NCI-H446 (cell line): ENCODE measurements at places on chromosomes 6 and 20.

DNA sequence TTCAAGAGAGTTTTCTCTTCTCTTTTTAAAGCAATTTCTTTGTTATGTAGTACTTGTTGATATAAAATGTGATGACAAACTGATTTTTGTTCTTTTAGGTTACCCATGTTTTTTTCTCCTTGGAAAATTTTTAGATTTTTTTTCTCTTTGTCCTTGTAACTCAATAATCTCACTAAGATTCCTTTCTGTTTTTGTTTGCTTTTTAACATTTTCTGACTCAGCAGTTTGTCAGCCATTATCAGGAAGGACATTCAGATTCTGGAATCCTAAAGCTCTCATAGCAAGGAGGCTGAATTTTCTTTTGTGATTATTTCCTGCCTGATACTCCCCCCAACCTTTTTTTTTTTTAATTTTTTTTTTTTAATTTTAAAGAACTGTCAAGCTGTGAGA lies 75.2 kb upstream of the CITED2 start:
- no peak for DNase-seq

DNA sequence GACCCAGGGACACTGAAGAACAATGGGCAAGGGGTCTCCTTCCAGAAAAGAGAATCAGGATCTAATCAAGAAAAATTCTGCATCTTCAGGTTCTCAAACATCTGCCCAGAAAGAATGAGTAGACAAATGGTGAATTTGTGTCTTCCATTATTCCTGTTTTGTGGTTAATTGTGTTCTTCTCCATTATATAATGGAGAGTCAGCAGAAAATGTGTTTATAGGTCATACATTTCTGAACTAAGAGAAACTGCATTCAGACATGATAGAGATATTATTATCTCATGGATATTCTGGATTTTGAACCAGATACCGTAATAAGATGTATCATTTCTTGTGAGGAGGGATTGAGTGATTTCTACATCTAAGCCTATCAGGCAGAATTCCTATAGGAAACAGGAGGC lies 581.7 kb upstream of the JAG1 start:
- DNase-seq = no peak

- no peak for DNase-seq
Measured at GRCh38 chr6:35955970-35956369, 35.1 kb upstream of the SRPK1 start.

- DNase-seq = no peak
Measured at GRCh38 chr6:3007571-3007970, 7.9 kb downstream of the NQO2 start.

- DNase-seq = no peak
Measured at GRCh38 chr6:109182578-109182977, 87.3 kb downstream of the CEP57L1 start.

DNA sequence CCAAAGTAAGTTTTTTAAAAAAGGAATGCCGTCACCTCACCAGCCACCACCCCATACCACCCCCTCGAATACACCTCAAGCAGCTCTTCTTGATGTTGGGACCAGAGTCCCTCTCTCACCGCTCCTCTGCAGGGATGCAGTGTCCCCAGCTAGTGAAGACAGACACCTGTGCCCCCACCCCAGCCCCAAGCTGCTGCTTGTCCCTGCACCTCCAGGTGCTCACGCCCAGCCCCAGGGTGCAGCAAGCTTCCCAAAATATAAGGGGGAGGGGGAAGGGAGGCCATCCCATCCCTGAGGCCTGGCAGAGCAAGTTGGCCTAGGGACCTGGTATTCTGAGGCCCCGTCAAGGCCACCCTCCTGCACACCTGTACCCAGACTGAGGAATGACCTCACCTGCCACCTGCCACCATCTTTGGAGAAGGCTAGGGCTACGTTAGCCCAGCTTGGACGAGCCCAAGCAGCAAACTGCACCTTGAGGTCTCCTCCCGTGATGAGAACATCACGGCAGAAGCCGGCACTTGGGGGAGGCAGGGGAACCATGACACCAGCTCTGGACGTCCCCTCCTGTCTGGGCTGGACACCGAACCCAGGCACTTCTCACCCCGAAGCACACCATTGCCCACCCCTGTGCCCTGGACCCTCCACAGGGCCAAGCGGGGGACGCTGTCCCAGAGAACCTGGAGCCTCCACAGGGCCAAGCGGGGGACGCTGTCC lies 25.9 kb downstream of the YTHDF1 start:
- no peak for DNase-seq

- DNase-seq = no peak
Measured at GRCh38 chr6:12009876-12010634, 2.1 kb upstream of the HIVEP1 start.

- DNase-seq = peak; percentile 61
Measured at GRCh38 chr20:59403261-59403961, 103.0 kb downstream of the EDN3 start.

DNA sequence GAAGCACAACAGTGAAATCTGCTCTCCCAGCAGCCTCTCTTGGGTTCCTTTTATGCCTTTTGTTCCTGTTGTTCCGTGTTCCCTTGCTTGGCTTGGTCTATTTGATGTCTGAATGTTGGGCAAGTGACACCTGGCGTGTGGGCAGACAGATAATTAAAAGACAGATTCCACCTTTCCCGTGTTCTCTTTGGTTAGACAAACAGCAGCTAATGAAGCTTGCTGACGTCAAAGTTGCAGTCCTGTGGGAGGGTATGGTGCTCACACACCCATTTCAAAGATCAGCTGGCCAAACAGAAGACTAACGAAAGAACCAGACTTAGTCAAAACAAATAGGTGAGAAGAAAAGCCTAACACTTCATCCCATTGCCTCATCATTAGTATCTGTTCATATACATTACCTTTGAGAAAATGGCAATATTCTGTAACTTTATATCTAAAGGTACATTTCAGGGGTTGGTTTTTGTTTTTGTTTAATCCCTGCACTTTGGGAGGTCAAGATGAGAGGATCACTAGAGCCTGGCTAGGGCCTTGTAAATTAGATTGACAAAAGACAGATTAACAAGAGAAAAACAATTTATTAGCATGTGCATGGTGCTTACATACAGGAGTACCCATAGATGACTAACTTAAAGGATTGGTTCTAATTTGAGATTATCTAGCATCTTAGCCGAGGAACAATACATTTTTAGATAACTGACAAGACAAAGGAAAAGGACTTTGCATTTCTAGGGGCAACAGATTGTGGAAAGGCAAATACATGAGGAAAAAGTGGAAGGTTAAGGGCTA lies 48.9 kb upstream of the TNFRSF21 start:
- DNase-seq = no peak

DNA sequence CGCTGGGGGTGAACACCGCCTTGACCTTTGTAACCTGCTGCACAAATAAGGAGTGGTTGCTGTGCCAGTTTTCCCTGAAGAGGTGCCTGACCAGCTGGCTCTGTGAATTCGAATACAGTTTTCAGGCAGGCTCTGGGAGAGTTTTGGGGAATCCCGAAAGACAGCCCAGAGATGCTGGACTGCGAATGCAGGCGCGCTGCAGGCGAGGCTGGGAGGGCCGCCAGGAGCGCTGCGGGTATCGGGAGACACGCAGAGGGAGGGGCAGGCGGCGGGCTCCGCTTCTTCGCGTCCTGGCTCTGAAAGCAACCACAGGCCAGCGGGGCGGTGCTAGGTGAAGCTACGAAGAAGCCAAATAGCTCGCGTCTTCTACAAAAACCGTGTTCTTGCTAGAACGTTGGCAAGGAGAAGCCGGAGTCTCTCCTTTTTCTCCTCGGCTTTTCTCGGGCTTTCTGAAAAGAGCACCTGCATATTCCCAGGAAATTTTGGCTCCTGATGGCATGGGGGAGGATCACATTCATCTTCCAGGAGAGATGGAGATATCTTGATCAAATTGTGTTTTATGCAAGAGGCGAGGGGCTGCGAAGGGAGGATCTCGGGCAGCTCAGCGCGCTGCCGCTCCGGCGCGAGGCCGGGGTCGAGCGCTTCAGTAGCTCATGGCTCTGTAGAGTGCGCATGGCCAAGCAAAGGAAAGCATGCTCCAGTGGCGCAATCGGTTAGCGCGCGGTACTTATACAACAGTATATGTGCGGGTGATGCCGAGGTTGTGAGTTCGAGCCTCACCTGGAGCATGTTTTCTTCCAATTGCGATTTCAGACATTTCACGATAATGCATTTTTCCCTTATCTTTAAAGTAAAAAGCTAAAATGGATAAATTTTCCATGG lies 158.1 kb upstream of the ZNF184 start:
- DNase-seq = peak; percentile 12

- no peak for DNase-seq
Measured at GRCh38 chr20:64222851-64223525, 32.6 kb upstream of the PCMTD2 start.

- no peak for DNase-seq
Measured at GRCh38 chr20:44803383-44803941, 6.9 kb downstream of the RIMS4 start.

- DNase-seq = no peak
Measured at GRCh38 chr6:73664701-73665100, 10.9 kb upstream of the SLC17A5 start.

GRCh38 chr6:35583893-35584688 lies 71.4 kb upstream of the TULP1 start:
- peak; percentile 66 for DNase-seq

- no peak for DNase-seq
Measured at GRCh38 chr6:53547166-53547810, 2.4 kb upstream of the GCLC start.

GRCh38 chr20:57996465-57996864 lies 232.0 kb downstream of the ANKRD60 start:
- DNase-seq = no peak

GRCh38 chr6:159035891-159036290 lies 8.9 kb downstream of the TAGAP start:
- no peak for DNase-seq

- DNase-seq = no peak
Measured at GRCh38 chr20:52251136-52251700, 59.6 kb upstream of the ZFP64 start.

GRCh38 chr6:85459224-85459901 lies 9.5 kb downstream of the NT5E start:
- DNase-seq = peak; percentile 4

- DNase-seq = no peak
Measured at GRCh38 chr6:21634582-21634981, 41.0 kb downstream of the SOX4 start.

GRCh38 chr6:37244430-37245310 lies 12.9 kb upstream of the TBC1D22B start:
- DNase-seq = peak; percentile 88

DNA sequence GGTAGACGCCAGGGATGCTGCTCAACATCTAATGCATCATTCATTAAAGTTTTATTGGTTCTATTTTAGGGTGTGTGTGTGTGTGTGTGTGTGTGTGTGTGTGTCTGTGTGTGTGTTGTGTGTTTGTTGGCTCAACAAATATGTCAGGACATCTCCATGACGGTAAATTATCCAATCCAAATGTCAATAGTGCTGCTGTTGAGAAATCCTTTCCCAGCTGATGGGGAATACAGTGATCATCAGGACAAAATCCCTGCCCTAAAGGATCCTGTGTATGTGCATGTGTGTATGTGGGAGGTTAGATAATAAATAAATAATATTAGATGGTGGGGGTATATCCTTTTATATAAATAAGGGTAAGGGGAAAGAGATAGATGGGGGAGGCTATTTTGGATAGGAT lies 59.6 kb downstream of the RNF144B start:
- no peak for DNase-seq

DNA sequence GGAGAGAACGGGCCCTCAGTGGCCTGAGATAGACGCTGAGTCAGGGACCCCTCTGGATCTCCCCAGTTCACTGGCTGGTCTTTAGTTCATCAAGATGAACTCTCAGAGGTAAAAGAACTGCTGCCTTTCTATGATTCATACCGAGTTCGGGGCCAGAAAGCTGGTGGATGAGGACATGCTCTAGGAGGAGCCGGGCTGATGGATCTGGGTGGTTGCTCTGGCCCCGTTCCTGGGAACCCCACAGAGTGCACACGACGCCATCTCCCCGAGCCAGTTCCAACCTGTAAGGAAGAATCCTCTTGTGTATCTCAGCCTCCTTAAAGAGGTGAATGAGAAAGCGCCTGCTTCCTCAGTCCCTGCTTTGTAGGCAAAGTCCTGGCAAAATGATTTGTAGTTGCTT lies 142.6 kb upstream of the PDE10A start:
- no peak for DNase-seq

- DNase-seq = no peak
Measured at GRCh38 chr6:17881085-17881858, 106.2 kb downstream of the KIF13A start.

GRCh38 chr6:20167601-20168000 lies 44.7 kb downstream of the MBOAT1 start:
- no peak for DNase-seq

DNA sequence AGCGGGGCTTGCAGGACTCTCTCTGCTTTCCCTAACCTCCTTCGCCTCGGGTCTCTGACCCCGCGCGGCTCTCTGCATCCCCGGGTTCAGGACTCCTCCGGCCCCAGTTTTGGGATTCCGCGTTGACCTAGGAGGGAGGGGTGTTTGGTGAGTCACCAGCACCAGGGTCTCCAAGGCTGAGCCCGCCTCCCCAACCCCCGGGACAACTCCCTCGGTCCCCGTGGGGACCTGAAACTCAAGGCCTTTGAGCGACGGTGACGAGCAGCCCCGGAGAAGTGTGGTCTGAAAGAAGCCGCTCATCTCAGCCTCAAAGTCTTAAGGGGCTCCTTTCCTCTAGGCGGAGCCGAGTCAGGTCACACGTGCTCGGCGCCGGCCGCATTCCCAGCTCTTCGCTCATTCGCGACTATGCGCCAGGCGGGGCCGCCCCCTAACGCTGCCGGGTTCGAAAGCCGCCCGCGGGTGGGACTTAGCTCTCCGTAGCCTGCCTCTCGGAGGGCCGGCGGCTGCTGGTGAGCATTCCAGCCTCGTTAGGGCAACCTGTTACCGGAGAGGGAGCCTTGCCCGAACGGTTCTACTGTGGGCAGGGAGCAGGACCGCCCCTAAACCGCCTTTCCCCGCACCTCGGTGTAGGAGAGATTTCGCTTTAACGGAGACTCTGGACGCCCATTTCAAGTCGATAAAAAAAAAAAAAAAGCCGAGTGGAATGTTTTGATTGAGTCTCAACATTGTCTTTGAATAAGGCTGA lies 3.0 kb upstream of the PRDM13 start:
- no peak for DNase-seq

DNA sequence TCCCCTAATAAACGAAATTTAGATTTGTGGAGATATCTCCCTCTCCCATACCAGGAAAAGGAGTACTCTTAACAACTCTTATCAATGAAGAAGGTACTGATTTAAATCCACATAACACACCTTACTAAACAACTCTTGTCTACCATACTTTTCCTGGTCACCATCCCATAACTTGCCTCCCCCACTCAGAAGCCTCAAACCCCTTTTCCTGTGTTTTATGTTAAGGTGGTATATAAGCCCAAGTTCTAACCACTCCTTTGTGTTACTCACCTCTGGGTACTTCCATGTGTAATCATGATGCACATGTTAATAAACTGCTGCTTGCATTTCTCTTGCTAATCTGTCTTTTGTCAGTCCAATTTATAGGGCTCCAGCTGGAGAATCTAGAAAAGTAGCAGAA lies 330.7 kb downstream of the CD83 start:
- DNase-seq = no peak

- no peak for DNase-seq
Measured at GRCh38 chr6:107617341-107617932, 127.5 kb downstream of the SOBP start.

- peak; percentile 79 for DNase-seq
Measured at GRCh38 chr20:50460608-50461267, 49.4 kb upstream of the PTPN1 start.

GRCh38 chr6:117776441-117776840 lies 101.2 kb downstream of the NUS1 start:
- no peak for DNase-seq
